ENCODE measurements at places on chromosomes 2 and 18. TPM values are rescaled to one million over a fixed set of nuclear protein-coding genes. Genes with fewer than 3 reads are reported as not detected.

Gene CHRNG
- total RNA-seq = not detected

Gene CELF4
- not detected for total RNA-seq

Gene CABLES1
- 2.7 TPM for total RNA-seq

- no peak for ATAC-seq
Measured at GRCh38 chr2:160085662-160086061, 23.2 kb upstream of the PLA2R1 start.

Gene CYTIP
- total RNA-seq = 591 TPM

- ATAC-seq = peak; percentile 1
Measured at GRCh38 chr2:38602136-38602731, 494 bp downstream of the HNRNPLL start.

- ATAC-seq = peak; percentile 18
Measured at GRCh38 chr18:76451396-76452331, 43.4 kb downstream of the ZNF516 start.

Gene SCYGR8
- total RNA-seq = not detected

GRCh38 chr2:949384-950079 is 1.1 kb upstream of the SNTG2 start:
- ATAC-seq = no peak

All from activated T-helper 17 cell treated with anti-CD3 and anti-CD28 coated beads, Interleukin-2, amount 50 U/mL, for 72 hours (primary cell).